ENCODE measurements at places on chromosomes 2 and 18.

GRCh38 chr2:168062054-168062453 lies 185.3 kb downstream of the STK39 start:
- no peak for DNase-seq

GRCh38 chr18:73244401-73244800 lies 376.6 kb upstream of the NETO1 start:
- no peak for DNase-seq

- DNase-seq: no peak
Measured at GRCh38 chr2:220277445-220277975, 650.1 kb downstream of the SLC4A3 start.

DNA sequence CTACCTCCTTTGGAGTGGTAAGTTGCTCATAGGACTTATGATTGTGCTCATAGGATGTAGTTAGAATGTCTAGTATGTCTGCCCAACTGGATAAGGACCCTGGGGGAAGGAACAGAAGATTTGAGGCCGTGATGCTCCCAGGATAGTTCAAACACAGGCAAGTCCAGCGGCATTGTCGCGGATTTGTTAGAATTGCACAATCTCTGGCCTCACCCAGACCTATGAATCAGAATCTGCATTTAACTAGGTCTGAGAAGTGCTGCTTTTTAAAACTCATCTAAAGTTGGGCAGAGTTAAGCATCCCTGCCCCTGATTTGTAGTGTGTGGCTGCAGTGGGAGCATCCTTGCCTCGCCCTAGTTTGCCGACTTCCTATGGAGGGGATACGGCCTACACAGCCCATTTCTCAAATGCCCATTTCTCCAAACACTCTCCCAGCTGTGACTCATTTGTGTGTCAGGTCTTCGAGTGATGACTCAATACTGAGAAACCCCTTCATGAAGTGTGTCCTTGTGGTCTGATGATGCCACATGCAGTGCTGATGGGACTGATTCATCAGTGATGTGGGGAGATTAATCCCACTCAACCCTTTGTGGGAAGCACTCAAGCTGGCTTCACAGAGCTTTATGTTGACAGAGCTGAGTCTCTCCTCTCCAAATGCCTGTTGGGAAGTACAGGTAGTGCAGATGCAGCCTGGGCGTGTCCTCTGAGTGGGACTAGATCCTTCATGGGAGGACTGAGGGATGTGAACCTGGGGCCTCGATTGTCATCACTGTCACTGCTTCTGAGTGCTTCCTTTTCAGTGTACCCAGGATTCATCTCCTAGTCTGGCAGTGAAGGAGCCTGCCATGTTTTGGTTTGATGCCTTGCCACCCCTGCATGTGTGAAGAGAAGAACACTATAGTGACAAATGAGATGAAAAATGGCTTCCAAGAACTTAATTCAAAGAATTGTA lies 18.7 kb downstream of the SMIM21 start:
- peak; percentile 45 for DNase-seq

GRCh38 chr18:44792456-44793061 lies 111.9 kb downstream of the SETBP1 start:
- no peak for DNase-seq
